ENCODE measurements at places on chromosomes 12 and 14.

GRCh38 chr12:112196196-112196875 is 71.0 kb downstream of the TRAFD1 start:
- no peak for DNase-seq

GRCh38 chr12:75981247-75982168 is 50.1 kb downstream of the PHLDA1 start:
- DNase-seq, result no peak

DNA sequence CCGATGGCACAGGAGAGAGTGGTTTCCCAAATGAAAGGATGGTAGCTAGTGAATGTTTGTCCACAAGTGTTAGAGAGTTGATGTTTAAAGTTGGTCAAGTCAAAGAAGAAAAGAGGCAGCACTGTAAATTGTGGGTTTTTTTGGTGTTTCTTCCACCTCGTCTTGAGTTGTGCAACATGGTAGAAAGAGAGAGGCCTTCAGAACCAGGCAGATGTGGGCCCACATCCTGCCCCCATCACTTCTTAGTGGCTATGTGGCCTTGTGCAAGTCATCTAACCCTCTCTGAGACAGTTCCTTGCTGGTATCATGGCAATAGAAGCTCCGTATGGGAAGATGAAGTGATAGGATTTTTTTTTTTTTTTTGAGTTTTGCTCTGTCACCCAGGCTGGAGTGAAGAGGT is 60.8 kb downstream of the NDUFA12 start:
- no peak for DNase-seq

DNA sequence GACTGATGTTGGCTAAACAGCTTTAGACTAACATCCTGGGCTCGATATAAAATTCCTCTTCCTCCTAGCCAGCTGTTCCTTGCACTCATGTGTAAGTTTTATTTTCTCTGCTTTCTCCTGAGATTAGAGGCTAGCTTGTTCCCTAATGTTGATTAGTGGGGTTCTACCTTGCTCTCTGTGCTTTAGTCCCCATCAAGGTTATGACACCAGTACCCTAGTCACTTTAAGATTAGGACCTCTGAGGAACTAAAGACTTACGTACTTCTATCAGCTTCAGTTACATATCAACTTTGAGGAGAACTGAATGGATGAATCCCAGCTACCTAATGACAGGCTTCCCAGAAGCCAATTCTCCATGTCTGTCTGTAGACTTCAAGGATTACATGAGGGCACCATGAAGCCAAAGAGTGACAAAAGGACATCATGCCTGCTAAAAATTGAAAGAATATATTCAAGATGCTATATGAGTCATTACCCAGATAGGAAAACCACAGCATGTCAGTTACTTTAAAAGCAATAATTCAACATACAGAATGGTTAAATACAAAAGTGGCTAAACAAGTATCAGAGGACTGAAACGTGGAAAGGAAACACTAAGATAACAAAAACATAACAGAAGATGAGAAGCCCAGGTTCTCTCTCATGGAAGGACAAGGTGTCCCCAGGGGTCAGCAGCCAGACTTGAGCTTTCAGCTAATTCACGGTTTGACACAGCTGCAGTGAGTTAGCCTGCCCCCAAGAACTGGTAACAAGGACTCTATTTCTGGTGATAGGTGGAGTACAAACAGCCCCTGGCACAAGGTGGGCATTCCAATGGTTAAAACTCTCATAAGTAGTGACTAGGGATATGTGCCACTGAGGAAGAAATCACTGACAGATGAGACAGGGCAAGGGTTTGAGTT is 20.4 kb downstream of the ADAM20 start:
- DNase-seq, result no peak

GRCh38 chr12:14284184-14284722 is 81.2 kb upstream of the ATF7IP start:
- DNase-seq, result no peak

- DNase-seq, result no peak
Measured at GRCh38 chr12:16158050-16158449, 119.4 kb downstream of the SLC15A5 start.

DNA sequence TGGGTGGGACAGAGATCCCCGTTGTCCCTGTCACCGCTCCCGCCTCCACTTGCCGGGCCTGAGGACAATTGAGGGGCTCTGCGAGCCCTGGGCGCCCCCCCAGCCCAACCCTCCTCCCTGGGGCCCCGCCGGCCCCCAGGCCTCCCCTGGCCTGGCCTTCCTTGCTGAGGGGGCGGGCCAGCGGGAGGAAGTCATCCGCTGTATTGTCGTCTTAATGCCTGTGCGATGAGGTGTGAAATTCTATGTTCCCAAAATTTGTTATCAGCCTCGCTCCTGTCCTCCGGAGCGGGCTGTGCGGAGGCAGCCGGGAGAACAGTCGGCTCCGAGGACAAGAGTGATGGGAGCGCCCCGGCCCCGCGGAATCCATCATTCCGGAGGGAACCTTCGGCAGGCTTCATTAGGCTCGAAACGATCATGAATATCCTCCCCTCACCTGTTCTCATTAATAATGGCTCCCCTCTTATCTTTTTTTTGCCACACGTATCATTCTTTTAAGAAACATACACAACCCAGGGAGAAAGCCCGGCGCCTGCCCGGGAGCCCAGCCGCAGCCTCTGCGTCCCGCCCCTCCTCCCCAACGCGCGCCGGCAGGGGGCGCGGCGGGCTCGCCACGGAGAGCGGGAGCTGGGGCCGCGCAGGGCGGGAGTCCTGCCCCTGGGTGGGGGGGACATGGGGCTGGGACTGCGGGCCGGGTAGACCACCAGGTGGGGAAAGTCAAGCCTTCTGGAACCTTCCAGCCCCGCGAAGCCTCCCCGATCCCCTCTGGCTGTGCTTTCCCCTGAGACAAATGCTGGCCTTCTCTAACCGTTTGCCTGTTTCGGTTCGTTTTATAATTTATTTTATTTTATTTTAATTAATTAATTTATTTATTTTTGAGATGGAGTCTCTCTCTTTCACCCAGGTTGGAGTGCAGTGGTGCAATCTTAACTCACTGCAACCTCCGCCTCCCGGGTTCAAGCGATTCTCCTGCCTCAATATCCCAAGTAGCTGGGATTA is 17.1 kb upstream of the DLK1 start:
- DNase-seq, result no peak

All from NCI-H1417 treated with DMSO at 0.1 percent for 48 hours (cell line).